ENCODE measurements at places on chromosomes 7 and 10. TPM values are rescaled to one million over a fixed set of nuclear protein-coding genes. Genes with fewer than 3 reads are reported as not detected.
A peak's percentile ranks its signal among the peaks of the same experiment; 100 is the strongest.

DNA sequence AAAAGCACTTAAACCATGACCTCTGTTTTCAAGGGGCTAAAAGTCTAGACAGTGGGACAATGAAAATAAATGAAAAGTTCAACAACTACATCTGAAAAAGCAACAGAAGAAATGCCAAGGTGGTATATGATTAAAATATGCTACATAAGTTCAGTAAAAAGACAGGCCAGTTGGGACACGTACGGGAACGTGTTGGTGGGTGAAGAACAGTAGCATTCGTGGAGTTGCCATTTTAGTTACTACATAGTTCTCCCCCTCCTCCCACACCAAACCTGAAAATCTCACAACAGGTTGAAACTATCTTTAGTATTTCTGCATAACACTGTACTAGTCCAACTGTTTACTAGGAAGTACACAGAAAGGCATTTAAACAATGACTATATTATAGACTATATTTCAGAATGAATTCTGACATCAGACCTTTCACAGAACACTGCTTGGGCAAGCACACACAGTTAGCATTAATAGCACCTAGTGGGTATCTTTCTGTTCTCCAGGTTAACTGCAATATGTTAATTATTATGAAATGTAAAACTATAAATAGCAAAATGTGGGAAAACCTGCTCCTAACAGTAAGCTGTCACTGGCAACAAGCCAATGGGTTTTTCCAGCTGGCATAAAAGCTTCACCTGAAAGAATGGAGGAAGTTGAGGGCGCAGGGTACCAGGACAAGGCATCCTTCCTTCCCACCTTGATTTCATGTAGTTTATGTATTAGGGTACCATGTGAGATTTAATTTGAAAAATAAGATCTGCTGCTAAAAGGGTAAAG is 135.0 kb downstream of the STRA8 start:
- no peak for DNase-seq

- DNase-seq, result peak; percentile 87
These were observed 5.9 kb downstream of the DIP2C start for GRCh38 chr10:683448-684071.

Gene RBM20
- total RNA-seq, result not detected

GRCh38 chr7:112410092-112410491 is 40.2 kb upstream of the IFRD1 start:
- DNase-seq, result no peak

Gene CUZD1
- 0.13 TPM for total RNA-seq

GRCh38 chr7:102122026-102122425 is 164.6 kb upstream of the SH2B2 start:
- no peak for DNase-seq

Gene MSMB
- not detected for total RNA-seq

Gene MUC12
- total RNA-seq, result not detected

DNA sequence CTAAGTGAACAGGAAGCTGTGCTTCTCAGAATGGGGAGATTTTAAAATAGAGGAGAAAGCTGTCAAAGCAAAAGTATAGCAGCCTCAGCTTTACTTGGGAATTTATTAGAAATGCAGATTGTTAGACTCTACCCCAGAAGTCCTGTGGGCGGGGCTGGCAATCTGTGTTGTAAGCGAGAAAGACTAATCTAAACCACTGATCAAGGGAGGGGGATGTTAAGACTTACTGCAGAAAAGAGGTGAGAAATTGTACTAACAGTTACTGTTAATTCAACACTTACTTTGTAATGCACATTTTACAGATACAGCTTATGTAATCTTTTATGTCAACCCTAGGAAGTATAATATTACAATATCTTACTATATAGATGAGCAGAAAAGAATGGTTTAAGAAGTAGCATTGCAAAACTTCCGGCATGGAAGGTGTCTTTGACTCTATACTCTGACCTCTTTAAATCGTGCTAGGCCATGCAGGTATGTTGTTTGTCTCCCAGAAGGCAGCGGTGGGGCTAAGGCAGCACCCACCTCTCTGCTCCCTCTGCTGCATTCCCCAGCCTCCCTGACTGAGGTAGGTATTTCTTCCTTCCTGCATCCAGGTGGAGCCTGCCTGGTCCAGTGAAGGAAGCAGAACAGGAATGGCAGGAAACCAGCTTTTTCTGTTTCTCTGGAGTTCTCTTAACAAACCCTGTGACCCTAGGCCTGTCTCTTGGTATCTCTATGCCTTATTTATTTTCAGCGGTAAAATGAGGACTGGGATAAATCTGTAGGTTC is 462.2 kb downstream of the AUTS2 start:
- no peak for DNase-seq

- no peak for DNase-seq
These were observed 19.1 kb upstream of the VOPP1 start for GRCh38 chr7:55591282-55591931.

- DNase-seq, result peak; percentile 56
These were observed 561.8 kb downstream of the ATRNL1 start for GRCh38 chr10:115654961-115655360.

GRCh38 chr10:109029870-109030269 is 893.4 kb downstream of the XPNPEP1 start:
- DNase-seq, result no peak

DNA sequence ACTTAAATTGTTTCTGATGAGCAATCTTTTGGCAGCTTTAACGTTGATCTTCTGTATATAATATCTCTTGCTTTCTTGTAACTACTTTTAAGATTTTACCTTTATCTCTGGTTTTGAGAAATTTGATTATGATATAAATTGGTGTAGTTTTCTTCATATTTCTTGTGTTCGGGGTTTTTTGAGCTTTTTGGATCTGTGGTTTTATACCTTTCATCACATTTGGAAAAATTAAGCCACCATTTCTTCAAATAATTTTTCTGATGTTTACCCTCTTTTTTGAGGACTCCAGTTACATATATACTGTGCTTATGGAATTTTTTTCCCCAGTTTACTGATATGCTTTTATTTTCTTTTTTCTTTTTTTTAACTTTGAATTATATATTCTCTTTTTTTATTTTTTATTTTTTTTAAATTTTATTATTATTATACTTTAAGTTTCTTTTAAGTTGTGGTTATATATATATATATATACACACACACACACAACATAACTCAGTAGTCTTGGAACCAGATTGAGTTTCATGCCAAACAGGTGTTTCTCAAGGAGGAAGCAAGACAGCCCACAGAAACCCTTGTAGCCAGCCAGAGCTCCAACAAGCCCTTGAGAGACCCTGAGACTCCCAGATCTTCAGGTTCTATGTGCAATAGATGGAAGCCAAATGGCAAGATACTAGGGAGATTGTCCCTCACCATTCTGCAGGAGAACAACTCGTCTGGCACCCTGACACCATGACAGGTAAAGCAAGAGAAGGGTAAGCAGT is 27.5 kb upstream of the NME8 start:
- DNase-seq, result no peak

DNA sequence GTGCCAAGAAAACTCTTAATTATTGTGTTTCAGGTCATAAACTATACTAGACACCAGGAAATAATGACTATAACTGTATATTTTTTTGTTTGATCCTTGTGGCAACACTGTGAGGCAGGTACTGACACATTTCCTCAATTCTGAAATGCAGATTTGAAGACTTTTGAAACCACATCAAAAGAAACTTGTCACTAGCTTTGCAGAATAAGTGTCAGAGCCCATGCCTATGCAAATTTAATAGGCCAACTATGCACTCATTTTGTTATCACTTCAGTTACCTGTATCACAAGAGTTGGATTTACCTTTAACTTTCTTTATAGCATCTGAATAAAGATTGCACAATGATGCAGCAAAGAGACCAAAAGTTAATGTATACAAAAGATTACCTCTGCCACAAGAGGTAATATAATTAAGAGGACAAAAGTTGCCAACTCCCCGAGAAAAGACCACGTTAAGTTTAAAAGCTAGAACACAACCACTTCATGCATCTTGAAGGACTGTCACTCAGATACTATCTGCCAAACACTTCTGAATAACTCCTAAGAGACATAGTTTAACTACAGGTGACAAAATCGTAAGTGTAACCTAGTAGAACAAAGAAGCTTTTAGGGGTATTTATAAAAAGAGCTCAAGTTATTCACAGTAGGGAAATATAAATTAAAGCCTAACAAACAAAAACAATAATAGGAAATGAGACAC is 80.5 kb downstream of the ELAPOR2 start:
- DNase-seq, result no peak

GRCh38 chr10:3090914-3091787 is 23.8 kb downstream of the PFKP start:
- peak; percentile 83 for DNase-seq

DNA sequence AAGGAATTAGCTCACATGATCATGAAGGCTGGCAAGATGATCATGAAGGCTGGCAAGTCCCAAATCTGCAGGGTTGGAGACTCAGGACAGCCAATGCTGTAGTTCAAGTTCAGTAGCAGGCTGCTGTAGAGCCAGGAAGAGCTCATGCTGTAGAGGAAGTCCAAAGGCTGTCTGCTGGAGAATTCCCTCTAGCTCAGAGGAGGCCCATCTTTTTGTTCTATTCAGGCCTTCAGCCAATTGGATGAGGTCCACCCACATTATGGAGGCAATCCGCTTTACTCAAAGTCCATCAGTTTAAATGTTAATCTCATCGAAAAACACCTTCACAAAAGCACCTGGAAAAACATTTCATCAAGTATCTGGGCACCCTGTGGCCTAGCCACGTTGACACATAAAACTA is 24.8 kb upstream of the FAM171A1 start:
- no peak for DNase-seq

- no peak for DNase-seq
These were observed 46.3 kb upstream of the TM9SF3 start for GRCh38 chr10:96632974-96633710.

GRCh38 chr10:129879655-129880054 is 84.4 kb downstream of the EBF3 start:
- DNase-seq, result no peak

Gene CCSER2
- 30.1 TPM for total RNA-seq

- no peak for DNase-seq
These were observed 143.7 kb upstream of the COL1A2 start for GRCh38 chr7:94250987-94251386.

GRCh38 chr7:142328551-142328950 is 70.7 kb upstream of the PRSS58 start:
- DNase-seq, result no peak

GRCh38 chr10:69359148-69359547 is 57.6 kb downstream of the TACR2 start:
- DNase-seq, result no peak
